NCI-H1092 treated with DMSO at 0.1 percent for 48 hours (cell line): ENCODE measurements at places on chromosomes 11 and 22.

DNA sequence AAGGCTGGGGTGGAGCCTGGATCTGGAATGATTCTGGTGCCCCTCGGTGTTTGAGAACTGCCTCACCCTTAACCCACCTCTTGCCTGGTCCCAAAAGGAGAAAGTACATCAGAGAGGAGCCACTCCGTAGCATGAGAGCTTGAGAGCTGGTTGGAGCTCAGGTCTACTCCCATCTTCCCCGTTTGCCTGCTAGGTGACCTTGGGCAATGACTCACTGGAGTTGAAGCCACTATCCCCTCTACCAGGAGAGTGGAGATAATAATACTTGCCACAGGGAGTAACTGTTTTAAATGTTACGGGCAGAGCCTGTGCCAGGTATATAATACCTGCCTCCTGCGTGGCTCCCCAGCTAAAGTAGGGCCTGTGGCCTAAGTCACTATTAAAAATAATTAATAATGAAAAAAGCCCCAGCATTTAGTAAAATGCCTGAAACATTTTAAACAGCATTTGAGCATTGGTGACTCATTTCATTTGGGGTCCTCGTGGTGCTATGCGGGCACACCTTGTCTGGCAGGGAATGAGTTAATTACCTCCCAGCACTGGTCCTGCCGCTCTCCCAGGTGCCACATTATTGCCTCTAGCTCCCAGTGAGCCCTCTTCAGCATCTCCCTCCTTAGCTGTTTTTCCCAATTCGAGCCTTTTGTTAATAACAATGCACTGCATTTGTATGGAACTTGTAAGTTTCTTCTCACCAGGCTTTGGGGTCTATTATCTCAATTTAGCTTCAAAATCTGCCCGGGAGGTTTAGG, 22.5 kb downstream of the CYTH4 start:
- no peak for DNase-seq

GRCh38 chr11:92954003-92954402, 15.4 kb upstream of the MTNR1B start:
- peak; percentile 26 for DNase-seq

- peak; percentile 38 for DNase-seq
Measured at GRCh38 chr11:78032090-78032489, 9.0 kb upstream of the KCTD14 start.

DNA sequence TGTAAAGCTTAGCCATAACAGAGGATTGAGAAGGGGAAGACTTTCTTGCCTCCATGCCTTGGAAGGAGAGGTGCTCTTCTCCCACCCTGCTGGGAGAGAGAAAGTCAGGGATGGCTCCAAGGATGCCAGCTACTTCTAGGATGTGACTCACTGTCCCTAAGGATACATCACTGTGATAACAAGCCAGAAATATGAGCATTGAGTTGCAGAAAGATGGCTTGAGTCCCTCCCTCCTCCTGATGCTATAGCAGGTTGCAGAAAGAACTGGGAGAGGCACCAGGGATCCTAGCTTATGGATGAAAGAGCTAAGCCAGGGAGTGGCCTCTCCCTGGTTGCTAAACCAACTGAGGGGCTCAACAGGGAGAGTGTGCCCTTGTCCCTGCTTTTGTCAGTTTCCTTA, 27.8 kb upstream of the FJX1 start:
- no peak for DNase-seq

DNA sequence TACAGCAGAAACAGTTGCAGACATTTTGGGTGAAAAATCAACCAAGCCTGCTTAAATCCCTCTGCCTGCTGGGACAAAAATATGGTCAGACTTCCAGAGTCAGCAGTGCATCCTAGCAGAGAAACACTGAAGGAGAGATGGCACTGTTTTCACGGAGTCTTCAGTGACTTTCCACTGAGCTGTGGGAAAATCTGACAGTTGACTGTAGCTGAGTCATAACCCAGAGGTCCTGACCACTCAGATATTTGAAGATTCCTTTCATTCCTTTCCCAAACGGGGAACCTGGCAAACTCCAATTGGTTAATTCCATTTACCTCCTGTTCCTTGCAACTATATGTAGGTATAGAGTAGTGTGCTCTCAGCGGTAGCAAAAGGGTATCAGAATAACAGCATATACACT, 20.9 kb upstream of the UPB1 start:
- DNase-seq, result no peak

DNA sequence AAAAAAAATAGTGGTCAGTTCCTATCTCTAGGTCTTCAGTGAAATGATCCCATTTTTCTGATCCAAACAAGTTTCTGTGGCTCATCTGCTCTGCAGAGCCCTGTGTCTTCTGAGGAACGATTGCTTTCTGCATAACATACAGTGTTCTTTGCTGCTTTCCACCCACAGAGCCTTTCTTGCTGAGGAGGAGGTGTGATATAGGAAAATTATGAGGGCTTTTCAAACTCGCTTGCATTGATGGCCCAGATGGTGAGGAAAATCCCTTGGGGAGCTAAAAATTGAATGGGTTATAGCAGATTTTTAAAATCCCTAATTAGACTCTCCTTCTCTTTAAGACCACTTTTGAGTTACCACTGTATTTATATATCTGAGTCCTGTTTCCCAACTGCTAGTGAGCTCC, 31.3 kb downstream of the JAM3 start:
- no peak for DNase-seq

DNA sequence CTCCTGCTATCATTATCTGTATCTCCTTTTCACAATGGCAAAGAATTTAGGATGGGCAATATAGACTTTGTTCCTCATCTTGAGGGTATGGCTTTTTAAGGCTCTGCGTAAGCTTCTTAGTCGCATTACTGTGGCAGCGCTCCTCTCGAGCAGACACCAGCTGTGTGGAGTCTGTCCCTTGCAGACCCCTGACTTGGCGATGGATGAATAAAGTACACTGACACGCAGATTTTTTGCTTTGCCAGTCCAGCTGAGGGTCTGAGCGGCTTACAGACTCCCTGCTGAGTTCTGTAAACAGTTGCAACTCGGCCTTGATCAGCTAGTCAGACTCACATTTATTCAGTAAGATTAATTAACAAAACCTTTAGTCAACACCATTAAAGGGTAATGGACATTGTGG, 390.0 kb upstream of the CNTN5 start:
- peak; percentile 57 for DNase-seq

- DNase-seq, result no peak
Measured at GRCh38 chr11:1762537-1763302, 1.0 kb downstream of the CTSD start.

GRCh38 chr11:69667619-69668604, 7.2 kb downstream of the LTO1 start:
- no peak for DNase-seq

DNA sequence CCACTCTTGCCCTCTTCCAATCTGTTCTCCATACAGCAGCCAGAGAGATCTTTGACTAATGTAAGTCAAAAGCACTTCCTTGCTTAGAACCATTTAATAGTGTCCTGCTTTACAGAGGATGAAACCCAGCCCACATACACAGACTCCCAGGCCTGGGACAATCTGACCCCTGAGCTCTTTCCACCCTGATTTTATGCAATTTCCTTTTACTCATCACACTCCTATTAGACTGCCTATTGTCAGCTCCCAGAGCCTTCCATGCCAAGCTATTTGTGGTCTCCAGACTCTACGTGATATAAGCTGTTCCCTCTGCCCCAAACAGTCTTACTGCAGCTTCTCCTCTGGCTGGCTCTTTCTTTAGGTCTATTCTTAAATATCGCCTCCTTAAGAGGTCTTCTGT, 28.1 kb downstream of the ME3 start:
- DNase-seq, result no peak

GRCh38 chr11:41040474-41040873, 419.0 kb downstream of the LRRC4C start:
- DNase-seq, result no peak

GRCh38 chr11:96986516-96986915, 596.7 kb downstream of the JRKL start:
- no peak for DNase-seq

DNA sequence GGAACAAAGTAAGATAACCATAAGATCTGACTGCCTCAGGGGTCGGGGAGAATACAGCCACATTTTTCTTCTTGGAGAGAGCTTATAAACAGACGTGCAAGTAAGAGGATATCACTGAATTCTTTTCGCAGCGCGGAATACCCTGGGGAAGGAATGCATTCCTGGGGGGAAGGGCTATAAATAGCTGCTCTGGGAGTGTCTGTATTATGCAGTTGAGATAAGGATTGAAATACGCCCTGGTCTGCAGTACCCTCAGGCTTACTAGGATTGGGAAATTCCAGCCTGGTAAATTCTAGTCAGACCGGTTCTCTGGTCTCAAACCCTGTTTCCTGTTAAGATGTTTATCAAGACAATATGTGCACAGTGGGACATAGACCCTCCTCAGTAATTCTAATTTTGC, 1491.7 kb upstream of the RAG2 start:
- no peak for DNase-seq
